ENCODE measurements at places on chromosomes 2 and 18. TPM values are rescaled to one million over a fixed set of nuclear protein-coding genes. Genes with fewer than 3 reads are reported as not detected.

COL5A2 gene
- total RNA-seq = 122 TPM

GKN2 gene
- 130 TPM for total RNA-seq

PIEZO2 gene
- 40.3 TPM for total RNA-seq

KDSR gene
- total RNA-seq = 70.2 TPM

SERPINB4 gene
- total RNA-seq = not detected

SFTPB gene
- total RNA-seq = 11,570 TPM

EML6 gene
- 1.3 TPM for total RNA-seq

FAM124B gene
- total RNA-seq = 1.8 TPM

RFX8 gene
- 0.41 TPM for total RNA-seq

SLC25A52 gene
- total RNA-seq = not detected

FN1 gene
- total RNA-seq = 1,862 TPM

HAAO gene
- total RNA-seq = 6.2 TPM

PSD4 gene
- 50.2 TPM for total RNA-seq

SLC23A3 gene
- 4.4 TPM for total RNA-seq

COL3A1 gene
- 1,354 TPM for total RNA-seq

PRSS56 gene
- total RNA-seq = not detected

SLC19A3 gene
- total RNA-seq = 10.7 TPM

COBLL1 gene
- 74.8 TPM for total RNA-seq

RNF125 gene
- 4.3 TPM for total RNA-seq

ABCA12 gene
- 0.34 TPM for total RNA-seq

PTRHD1 gene
- 31.3 TPM for total RNA-seq

ICOS gene
- total RNA-seq = 0.71 TPM

CCDC121 gene
- 3.0 TPM for total RNA-seq

TMEM247 gene
- total RNA-seq = not detected
